ENCODE measurements at places on chromosomes 6 and 20.

DNA sequence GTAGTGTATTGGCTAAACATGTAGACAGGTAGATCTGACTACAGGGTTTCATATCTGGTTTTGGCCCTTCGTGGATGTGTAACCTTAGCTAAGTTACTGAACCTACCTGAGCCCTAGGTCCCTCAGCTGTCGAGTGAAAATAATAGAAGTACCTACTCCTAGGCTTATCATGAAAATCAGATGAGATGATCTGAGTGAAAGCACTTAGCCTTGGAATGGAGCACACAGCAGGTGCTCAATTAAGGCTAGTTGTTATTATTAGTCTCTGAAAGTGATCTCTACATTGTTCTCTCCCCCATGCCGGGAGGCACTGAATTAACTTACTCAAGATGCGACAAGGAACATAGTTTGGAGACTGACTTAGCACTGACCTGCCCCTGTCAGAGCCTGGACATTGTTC lies 174.7 kb upstream of the ZNF217 start:
- no peak for DNase-seq

GRCh38 chr6:21912151-21912832 lies 318.7 kb downstream of the SOX4 start:
- no peak for DNase-seq

- no peak for DNase-seq
These were observed 35.3 kb downstream of the TAF11 start for GRCh38 chr6:34852406-34853085.

GRCh38 chr20:32681175-32682084 lies 7.7 kb upstream of the C20orf203 start:
- no peak for DNase-seq

GRCh38 chr6:125798734-125799508 lies 8.2 kb downstream of the NCOA7 start:
- DNase-seq: no peak

- no peak for DNase-seq
These were observed 46.9 kb downstream of the SOD2 start for GRCh38 chr6:159646116-159646515.

DNA sequence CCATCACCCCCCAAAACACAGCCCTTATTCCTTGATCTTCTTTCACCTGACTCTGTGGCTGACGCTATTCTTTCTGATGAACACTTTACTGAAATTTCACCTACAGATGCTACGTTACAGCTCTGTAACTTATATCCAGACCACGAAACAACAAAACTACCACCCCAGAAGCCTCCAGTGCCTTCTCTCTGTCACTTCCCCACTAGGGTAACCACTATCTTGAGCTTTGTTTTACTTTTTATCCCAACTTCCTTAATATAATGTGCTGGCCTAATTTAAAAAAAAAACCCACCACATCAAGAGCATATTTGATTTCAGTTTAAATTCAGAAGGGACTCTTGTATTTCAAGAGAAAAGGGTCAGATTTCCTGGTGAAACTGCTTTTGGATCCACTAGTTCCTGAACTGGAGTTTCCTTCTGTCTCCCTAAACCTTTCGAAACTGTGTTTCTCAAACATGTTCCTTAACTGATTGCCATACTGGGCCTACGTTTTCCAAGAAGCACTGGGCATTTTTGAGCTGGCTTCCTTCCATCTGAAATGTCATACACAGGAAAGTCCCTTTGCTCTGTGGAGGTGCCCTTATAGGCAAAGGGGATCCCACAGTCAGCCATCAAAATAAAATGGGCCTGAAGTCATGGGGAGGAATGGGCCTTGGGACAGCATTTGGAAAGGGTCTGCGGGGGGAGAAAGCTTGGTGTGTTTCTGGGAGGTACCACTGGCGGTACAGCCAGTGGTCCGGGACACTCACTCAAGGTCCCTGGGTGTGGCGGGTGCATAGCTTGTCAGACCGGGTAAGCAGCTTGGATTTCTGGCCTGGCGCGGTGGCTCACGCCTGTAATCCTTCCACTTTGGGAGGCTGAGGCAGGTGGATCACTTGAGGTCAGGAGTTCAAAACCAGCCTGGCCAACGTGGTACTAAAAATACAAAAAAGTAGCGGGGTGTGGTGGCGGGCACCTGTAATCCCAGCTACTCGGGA lies 25.8 kb upstream of the RTF2 start:
- no peak for DNase-seq

DNA sequence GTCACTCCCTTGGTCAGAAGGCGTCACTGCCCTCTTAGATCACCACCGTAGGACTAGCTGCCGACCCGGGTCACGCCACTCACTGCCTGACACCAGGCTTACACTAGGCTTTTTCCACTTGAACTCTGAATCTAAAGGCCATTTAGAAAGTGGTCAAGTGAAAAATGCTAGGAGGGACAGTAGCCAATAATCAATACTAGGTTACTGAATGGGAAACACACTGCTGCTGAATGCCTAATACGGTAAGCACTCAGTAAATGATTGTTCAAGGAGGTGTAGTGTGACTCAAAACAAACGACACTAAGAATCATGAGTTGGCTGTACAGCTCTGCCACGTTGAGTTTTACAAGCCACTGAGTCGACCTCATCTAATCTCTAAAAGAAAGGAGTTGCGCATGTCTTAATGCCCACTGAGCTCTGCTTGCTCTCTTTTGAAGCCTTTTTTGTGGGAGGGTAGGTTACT lies 760 bp upstream of the IBTK start:
- DNase-seq: peak; percentile 39

DNA sequence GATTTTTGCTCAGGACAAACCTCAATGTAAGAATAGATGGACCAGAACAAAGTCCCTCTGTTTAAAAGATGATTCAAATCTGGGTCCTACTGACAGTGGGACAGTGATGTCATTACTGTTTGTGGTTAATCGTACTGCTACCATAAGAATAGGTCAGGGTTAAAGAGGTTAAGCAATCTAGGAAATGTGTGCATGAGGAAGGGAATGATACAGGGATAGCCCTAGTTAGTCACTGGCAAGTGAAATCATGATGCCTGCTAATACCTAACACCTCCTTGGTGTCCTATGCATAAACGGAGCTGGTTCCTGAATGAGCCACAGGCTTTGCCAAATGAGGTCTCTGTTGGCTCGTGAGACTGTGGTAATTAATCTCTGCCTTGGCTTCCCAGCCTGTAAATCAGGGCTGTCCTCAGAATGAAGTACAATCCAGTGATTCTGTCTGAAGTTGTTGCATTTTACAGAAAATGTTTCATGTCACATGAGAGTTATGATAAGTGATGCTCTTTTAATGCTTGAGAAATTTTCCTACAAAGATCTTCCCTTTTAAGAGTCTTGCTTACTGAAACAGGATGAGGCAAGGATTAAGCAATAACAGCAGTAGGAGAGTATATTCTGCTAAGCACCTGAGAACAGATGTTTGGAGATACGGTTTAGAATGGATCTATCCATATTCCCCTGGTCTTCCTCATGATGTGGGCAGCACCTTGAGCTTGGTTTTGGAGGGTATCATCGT lies 3.8 kb downstream of the MEP1A start:
- DNase-seq: no peak

DNA sequence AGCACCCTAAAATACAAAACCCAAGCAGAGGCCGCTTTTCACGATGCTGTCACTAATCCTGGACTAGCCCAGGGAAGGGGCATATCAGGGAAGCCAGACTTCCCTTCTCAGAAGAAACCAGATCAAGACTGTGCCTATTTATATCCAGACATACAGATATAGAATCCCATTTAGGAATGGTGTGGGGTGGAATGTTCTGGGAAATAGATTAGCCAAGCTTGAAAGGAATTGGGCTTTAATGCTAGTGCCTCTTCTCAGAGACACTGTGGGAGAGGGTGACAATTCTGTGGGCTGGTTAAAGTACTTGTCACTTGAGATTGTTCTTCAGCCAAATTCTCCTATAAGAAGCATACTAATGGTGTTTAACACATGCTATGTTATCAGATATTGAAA lies 45.5 kb downstream of the SNAP25 start:
- DNase-seq: no peak

DNA sequence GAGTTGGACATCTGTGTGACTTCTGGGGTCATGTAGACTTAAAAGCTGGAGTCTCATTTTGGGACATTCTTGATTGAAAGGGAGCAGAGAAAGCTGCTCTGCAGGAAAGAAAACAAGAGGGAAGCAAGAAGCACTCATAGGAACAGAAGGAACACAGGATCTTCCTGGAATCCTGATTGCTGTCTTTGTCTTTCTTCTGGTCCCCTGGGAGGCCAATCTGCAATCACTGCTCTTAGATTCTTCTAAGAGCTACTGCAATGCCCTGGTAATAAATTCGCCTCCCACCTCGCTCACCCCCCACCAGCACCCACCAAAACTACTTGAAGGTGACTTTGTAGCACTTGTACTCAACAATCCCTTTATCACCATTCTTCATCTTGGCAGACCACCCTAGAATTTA lies 51.8 kb downstream of the SLC35B3 start:
- no peak for DNase-seq

DNA sequence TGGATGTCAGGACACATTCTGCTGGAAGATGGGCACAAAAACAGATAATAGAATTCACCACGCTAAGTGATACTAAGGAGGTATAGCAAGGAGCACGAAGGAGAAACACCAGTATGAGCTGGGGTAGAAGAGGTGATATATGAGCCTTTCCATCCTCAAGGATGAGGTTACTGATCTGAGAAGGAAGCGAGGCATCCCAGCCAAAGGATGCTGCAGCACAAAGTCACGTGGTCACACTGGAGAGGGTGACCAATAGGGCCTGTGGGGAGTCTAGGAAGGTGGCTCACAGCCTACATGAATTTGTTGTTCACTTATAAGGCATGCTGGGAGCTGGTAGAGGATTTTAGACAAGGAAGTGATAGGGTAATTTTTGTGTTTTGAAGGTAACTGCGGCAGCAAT lies 1.4 kb downstream of the GINS1 start:
- DNase-seq: no peak

DNA sequence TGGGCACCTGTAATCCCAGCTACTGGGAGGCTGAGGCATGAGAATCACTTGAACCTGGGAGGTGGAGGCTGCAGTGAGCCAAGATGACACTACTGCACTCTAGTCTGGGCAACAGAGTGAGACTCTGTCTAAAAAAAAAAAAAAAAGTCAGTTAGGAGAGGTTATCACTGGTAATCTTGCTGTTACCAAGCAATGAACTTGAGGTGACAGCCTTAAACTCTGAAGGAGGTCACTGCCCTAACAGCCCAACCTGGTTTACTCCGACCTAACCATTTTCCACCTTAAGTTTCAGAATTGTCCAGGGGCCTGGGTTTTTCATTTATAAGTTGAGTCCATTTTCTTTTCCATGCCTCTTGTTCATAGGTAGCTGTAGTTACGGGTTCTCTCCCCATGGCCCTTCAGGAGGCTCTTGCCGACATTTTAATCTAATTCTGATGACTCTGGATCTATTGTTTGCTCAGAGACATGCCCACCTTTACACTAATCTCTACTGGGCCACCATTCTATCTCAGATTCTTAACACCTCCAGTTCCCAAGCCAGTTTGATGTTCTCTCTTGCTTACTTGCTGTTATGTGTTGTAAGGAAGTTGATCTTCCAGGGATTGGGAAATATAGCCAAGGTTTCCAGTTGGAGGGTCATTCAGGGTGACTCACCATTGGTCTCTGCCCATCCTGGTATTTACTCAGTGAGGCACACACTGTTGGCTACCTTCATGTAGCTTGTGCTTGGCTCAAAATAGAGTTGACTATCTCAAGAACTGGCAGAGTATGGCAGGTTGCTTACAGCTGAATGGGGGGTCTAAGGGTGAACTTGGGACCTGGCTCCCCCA lies 29.1 kb downstream of the SHLD1 start:
- DNase-seq: no peak

GRCh38 chr6:158819977-158820622 lies 932 bp upstream of the EZR start:
- no peak for DNase-seq

DNA sequence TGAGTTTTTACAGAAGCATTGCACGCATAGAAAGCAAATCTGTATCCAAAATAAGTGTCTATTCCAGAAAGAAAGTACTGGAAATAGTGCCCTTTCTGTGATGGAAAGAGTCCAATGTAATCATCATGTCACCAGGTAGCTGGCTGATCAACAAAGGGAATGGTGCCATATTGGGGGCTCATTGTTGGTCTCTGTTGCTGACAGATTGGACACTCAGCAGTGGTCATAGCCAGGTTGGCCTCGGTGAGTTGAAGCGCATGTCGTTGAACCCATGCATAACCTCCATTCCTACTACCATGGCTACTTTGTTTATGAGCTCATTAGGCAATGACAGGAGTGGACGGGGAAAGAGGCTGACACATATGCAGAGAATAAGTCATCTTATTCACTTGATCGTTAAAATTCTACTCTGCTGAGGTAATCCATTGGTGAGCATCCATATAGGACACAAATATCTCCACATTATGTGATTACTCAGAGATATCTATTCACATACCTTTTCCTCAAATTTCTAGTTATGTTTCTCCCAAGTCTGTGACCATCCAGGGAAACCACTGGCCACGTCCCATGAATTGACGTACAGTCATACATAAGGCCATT lies 560.5 kb downstream of the HAO1 start:
- no peak for DNase-seq

- DNase-seq: peak; percentile 21
These were observed 196.8 kb downstream of the FARS2 start for GRCh38 chr6:5457983-5458683.

- DNase-seq: no peak
These were observed 20.2 kb downstream of the NTSR1 start for GRCh38 chr20:62728781-62729300.

DNA sequence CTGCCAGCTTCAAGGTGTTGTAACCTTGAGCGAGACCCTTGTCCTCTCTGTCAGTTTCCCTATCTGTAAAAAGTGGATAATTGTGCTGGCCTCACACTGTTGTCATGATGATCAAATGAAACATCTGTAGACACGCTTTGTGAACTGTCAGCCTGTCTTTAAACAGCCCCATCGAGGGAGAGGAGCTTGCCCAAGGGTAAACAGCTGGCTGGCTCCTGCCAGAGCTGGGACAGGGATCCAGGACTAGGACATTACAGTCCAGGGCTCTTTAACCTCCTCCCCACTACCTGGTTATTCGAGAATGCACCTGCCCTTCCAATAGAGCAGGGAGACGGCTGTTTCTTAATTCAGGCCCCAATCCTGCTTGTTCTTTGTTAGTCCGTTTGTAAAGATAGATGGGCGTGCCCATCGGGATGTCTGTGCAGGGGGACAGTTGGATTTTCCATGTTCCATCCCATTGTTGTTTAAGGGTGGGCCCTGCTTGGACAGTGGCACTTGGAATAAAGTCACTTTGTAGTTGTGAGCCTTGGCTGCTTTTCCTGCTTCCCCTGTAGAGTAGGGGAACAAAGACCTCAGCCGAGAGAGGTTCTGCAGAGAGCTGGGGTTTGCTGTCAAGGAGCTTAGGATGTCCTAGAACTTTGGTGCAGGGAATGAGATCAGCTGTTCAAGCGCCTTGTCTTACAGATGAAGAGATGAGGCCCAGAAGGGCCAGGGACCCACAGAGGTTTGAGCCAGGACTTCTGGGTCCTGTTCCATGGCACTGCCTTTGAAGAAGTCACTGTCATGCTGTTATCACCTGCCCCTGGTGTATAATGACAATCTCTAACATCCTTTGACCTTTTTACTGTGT lies 77.9 kb upstream of the MYL9 start:
- no peak for DNase-seq

DNA sequence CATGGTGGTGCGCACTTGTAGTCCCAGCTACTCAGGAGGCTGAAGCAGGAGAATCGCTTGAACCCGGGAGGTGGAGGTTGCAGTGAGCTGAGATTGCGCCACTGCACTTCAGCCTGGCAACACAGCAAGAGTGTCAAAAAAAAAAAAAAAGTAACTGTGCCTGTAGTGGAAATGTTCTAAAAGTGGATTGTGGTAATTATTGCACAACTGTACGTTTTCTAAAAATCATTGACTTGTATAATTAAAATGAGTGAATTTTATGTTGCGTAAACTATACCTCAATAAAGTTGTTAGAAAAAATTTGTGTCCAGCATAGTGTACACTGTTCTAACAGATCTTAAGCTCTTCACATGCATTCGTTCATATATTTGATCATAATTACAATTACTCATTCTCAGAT lies 5.5 kb downstream of the SEC23B start:
- DNase-seq: no peak

Data from muscle of arm (tissue), 14 donors.